ENCODE measurements at places on chromosomes 7 and 10. TPM values are rescaled to one million over a fixed set of nuclear protein-coding genes. Genes with fewer than 3 reads are reported as not detected.

The LRGUK gene
- 0.37 TPM for total RNA-seq

The OPN1SW gene
- total RNA-seq, result not detected

The STK31 gene
- total RNA-seq, result 0.77 TPM

The SYCE1 gene
- not detected for total RNA-seq

The KEL gene
- total RNA-seq, result 0.08 TPM

The TCAF1 gene
- total RNA-seq, result 19.9 TPM

The ELMO1 gene
- 3.4 TPM for total RNA-seq

The PLPP4 gene
- total RNA-seq, result 0.11 TPM

Measured in A549 treated with AZD2906 at 1 μM for 4 hours (cell line).